NCI-H1048 (cell line): ENCODE measurements at places on chromosomes 1 and 21.

GRCh38 chr1:169959686-169960085 is 66.0 kb upstream of the SCYL3 start:
- no peak for DNase-seq

DNA sequence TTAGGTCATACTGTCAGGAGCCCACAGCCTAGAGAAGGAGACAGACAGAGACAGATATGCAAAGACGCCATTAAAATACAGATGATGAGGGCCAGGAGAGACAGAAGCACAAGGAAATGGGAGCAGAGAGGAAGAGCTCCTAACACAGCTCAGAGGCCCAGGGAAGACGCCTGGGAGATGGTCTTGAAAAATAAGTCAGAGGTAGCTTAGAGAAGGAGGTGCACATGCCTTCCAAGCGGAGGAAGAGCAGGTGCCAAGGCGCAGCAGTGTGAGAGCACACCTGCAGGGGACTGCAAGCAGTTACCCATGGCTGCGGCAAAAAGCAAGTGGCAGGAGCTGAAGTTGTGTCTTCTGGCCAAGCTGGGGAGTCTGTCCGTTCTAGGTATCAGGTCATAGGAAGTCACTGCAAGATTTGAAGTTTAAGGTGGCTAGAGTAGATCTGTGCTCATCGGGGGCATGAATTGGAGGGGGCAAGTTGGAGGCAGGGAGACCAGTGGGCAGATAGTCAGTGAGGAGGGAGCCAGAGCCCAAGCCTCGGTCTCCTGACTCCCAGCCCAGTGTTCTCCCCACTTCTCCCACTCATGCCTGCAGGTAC is 1.3 kb upstream of the TRABD2B start:
- no peak for DNase-seq

GRCh38 chr1:162878000-162878596 is 17.1 kb upstream of the CCDC190 start:
- peak; percentile 11 for DNase-seq

GRCh38 chr21:34916446-34916845 is 132.7 kb downstream of the RUNX1 start:
- no peak for DNase-seq

DNA sequence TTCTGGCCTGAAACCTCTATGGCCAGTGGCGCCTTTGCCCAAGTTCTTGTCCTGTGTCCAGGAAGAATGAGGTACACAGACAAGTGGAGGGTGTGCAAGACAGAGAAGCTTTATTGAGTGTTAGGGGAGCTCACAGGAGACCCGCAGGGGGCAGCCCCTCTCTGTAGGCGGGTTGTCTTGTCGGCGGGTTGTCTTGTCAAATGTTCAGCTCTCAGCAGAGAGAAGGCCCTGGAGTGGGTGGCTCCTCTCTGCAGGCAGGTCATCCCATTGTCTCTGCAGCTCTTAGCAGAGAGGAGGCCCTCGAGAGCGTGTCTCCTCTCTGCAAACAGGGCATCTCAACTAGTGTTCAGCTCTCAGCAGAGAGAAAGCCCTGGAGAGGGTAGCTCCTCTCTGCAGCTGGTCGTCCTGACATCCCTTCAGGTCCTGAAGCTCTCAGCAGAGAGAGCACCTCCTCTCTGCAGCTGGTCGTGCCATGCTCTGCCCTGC is 11.0 kb downstream of the COL6A2 start:
- DNase-seq = no peak
